ENCODE measurements at places on chromosomes 4 and X.

- no peak for ATAC-seq
These were observed 24.5 kb upstream of the WDR1 start for GRCh38 chr4:10140866-10141759.

DNA sequence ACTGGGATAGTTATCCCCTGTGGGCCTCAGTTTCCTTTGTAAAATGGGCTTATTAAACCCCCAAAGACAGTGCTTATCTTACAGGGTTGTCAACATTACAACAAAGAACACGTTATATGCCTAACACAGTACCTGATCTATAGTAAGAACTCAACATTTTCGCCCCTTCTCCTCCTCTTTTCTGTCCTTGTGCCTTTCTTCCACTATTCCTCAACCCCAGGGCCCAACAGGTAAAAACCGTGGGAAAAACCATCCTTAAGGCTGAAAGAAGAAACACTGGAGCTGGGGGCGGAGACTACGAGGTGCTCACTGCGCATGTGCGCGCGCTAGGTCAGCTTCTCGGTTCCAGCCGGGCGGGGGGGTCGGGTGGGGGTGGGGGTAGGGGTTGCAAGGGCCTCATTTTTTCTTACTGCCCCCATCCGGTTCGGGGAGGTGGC lies 426 bp upstream of the XIAP start:
- peak; percentile 63 for ATAC-seq

DNA sequence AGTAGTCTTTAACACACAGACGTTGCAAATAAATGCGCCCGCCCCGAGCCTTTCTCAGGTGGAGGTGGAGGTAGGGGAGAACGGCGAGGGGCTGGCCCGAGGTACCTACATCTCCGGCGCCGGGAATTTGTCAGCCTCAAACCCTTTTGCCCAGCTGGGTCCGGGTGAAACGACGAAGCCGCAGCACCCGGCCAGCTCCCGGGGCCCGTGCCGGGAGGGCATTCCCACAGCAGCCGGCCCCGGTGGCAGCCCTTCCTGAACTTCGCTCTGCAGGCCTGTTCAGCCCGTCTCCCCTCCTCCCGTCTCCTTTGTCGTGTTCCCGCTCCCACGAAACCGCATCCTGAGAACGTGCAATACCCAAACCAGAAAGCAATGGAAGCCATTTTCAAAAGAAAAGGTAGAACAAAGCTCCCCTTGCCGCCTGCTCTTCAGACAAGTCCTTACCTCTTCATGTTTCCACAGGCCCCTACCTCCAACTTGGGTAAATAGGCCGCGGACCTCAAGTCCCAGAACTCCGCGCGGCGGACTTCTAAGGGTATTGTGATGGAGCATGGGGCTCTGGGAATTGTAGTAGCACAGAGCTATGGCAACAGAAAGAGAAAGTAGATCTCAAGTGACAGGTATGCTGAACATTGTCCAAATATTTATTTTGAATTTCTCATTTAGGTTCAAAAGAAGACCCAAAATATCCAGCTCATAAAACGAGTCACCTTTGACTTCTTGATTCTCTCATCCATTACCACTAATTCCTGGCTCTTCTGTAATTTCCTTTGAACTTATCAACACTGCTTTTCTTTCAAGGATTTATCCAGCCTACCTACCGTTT lies at the start of gene RBM41:
Gene RBM41 (minus strand): TSS at position 501 of the 826 bp plus-strand sequence. CDS start 49 bp downstream, at position 452.
- ATAC-seq: peak; percentile 97

DNA sequence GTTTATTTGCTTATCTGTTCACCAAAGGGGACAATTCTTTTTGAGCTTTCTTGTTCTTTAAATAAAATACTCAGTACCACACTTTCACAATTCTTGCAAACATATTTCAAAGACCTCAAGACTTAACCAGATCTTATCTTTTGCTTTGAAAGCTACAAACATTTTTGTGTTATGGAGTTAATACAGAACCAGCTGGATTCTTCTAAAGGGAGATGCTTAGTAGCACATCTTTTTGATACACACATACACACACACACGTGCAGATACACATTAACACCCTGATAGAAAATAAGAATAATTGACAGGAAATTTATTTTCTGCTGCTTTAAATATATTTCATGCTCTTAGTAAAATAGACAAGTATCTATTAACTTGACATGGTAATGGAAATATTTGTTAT lies 379.1 kb downstream of the SH2D1A start:
- ATAC-seq: no peak

DNA sequence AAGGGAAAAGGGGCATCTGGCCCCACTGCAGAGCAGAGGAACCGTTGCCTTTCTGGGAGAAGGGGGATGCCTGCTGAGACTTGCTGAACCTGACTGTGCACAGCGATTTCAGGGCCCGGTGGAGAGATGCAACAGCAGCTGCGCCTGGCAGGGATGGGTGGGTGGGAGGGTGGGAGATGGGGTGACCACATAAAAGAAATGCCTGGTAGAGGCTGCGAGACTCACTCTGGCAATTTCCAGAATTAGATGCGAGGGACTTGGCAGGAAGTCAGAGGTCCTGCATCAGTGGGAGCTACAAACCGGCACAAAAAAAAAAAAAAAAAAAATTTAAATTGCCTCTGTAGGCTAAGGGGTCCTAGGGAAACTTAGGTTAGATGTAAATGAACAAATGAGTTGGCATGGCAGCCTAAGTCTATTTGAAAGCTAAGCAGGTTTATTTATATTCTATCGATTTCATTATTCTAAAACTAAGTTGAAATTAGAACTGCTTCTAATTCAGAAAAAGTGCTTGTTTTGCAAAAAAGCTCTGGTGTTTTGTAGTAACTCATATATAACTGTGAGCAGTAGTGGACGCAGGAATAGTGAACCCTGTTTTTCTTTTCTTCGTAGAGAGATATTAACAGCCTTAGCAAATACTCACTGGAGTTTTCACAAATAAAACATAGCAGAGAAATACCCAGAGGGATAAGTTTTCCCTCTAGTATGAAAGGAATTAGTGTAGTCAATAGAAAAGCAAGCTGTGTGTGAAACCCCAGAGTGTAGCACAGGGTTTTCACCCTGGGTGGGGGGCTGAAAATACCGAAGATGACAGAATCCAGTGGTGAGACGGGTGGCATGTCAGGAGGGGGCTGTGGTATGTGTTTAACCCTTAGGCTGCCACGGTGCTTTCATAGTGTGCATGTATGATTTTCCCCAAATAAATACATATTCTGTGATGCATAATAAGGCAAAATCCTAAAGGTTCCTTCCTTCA lies 130.1 kb downstream of the EGF start:
- no peak for ATAC-seq

GRCh38 chr4:52729586-52729985 lies 21.6 kb downstream of the ERVMER34-1 start:
- ATAC-seq: no peak

DNA sequence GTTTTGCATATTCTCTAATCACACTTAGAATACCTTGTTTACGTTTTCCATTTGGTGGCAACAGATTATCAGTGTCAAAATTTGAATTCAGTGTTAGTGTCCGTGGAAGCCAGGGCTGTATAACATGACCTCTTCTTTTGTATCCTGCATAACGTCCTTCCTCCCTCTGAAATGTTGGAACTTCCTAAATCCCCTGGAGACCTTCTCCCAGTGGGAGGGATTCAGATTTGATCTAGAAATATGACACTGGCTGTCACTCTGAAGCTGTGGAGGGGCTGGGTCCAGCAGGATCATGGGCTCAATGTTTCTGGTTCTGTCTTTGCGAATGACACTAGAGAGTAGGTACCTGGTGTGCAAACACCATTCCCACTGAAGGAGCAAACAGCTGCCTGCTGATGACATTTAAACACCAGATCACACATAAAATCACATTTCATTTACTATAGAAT lies 850 bp upstream of the CXCL3 start:
- no peak for ATAC-seq

GRCh38 chrX:118847676-118848075 lies 24.1 kb downstream of the ZCCHC12 start:
- ATAC-seq: peak; percentile 60

DNA sequence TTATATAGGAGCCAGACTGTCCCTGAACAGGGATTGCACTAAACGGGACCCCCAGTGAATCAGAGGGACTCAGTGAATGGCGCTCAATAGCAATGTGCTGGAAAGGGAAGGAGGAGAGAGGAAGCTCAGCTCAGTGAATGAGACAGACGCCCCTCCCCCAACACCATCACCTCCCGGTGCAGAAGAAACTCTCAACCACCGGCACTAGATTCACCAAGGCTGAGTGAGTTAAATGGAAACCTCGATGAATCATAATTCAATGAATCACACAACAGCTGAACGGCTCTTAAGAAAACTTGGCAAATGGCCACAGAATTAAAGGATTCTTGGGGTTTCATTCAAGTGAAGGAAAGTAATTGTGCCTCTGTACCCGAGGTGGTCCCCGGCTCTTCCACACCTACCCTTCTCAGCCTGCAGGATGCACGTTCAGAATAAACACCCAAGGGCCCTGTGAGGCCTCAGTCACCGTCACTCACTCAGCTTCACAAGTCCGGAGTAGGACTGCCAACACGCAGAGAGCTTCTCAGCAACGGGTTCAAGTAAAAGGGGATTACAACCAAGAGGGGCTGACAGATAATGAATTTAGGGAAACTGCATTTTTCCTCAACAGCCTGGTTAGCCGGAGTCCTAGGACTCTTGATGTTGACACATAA lies 29.3 kb downstream of the CRMP1 start:
- peak; percentile 83 for ATAC-seq

- no peak for ATAC-seq
These were observed 13.9 kb upstream of the CPLX1 start for GRCh38 chr4:839675-840443.

GRCh38 chr4:94408549-94409374 lies 43.0 kb upstream of the PDLIM5 start:
- ATAC-seq: no peak

Data from esophagus mucosa (tissue), 1 donor.